Brain (organoid and tissue), 16 donors: ENCODE measurements at places on chromosomes 12 and 14. TPM values are rescaled to one million over a fixed set of nuclear protein-coding genes. Genes with fewer than 3 reads are reported as not detected.

The FOXN4 gene
- polyA plus RNA-seq: 9.0 TPM

DNA sequence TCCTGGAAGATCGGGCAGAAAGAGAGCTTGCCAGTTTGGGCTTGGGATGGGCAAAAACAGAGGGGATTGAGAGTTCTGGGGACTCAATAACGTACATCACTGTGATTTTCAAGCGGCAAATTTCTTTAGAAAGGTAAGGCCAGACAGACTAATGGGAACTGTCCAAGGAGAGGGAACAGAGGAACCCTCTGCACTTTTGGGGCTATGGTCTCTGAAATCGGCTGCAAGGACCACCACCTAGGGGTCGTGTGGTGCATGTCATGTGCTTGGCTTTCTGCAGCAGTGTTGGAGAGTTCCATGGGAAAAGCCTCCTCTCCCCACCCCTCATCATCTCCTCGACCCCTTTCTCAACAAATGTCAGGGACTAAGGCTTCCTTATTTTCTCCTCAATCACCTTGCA lies 79.6 kb downstream of the PPM1A start:
- peak; percentile 24 for DNase-seq

The SLC4A8 gene
- polyA plus RNA-seq: 15.8 TPM

The RAB21 gene
- 18.5 TPM for polyA plus RNA-seq

GRCh38 chr14:102764220-102764671 lies 13.0 kb upstream of the TRAF3 start:
- DNase-seq: no peak

DNA sequence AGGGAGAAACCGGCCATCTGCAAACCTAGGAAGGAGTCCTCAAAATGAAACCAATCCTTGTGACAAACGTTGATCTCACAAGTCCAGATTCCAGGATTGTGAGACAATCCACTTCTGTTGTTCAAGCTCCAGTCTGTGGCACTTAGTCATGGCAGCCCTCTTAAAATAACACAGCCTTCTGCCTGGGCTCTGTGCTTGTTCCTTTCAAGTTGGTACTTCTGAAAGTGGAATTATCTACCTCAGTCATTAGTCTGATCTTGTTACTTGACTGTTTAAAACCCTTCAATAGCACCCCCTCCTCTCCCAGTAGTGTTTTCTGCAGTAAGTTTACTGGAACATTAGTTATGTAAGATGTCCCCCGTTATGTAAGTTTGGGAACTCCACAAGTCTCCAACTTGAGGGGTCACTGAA lies 111.0 kb upstream of the HIF1A start:
- no peak for DNase-seq

DNA sequence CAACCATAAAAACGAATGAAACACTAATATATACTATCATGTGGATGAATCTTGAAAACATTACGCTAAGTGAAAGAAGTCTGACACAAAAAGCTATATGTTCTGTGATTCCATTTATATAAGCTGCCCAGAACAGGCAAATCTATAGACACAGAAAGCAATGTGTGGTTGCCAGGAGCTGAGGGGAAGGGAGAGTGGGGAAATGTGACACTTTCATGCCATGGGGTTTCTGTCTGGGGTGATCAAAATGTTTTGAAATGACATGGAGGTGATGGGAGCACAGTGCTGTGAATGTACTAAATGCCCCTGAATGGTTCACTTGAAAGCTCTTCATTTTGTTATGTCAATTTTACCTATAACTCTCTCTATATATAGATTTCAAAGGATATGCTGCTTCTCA lies 30.1 kb downstream of the ATG14 start:
- DNase-seq: no peak

DNA sequence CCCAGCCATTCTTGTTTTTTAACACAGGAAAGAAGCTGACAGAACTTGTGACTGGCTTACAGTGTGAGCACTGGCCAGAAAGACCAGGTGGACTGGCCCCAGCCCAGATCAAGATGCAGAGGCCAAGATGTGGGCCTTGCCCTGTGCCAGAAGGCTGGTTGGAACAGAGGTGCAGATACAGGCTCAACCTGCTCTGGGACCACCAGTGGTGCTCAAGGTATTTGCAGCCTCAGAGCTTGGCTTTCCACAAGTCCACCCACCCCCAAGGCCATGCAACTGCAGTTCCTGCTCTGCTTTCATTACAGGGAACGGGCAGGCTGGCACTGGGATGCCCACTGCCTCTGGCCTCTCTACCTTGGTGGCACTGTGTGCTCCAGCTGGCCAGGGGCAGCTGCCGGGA lies 23.3 kb downstream of the ZFC3H1 start:
- no peak for DNase-seq

DNA sequence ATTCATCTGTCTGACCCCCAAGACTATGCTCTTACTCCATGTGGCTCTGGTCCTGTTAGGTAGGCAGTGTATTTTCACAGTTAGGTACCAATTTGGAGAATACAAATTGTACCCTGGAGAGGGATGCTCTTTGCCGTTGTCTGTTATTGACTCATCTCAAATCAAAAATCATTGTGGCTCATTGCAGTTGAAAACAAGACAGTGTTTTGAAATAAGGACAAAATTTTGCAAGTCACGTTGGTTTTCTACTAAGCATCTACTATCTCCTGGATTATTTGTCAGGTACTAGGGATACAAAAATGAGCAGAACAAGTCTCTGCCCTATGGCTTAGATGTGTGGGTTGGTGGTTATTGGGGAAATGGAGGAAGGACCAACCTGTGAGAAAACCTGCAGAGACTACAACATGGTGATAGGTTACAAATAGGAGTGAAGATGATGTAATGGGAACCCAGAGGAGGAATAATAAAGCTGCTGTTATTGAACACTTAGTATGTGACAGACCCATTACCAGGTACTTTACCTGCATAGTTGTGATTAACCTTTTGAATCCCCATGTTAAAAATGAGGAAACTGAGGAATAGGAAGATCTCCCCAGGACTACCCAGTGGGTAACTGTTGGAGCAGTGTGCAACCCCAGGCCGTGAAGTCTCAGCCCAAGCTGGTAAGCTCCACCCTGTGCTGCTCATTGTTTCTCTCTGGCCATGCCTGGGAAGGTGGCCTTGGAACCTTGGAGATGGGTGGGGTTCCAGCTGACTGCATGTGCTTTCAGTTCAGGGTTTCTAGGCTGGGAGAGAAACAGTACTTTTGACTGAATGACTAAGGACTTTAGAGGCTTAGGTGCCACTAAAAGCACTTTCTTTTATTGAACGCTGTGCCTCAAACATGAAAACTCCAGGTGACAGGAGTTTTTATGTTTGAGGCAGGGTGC lies 72.9 kb upstream of the SRSF5 start:
- no peak for DNase-seq

GRCh38 chr14:45811155-45811554 lies 558.2 kb upstream of the MIS18BP1 start:
- DNase-seq: no peak
